ENCODE measurements at places on chromosomes 4 and X. TPM values are rescaled to one million over a fixed set of nuclear protein-coding genes. Genes with fewer than 3 reads are reported as not detected.

- no peak for DNase-seq
These were observed 40.8 kb upstream of the GRPEL1 start for GRCh38 chr4:7108660-7109059.

The HSD17B10 gene
- total RNA-seq, result 32.6 TPM

The UNC5C gene
- not detected for total RNA-seq

DNA sequence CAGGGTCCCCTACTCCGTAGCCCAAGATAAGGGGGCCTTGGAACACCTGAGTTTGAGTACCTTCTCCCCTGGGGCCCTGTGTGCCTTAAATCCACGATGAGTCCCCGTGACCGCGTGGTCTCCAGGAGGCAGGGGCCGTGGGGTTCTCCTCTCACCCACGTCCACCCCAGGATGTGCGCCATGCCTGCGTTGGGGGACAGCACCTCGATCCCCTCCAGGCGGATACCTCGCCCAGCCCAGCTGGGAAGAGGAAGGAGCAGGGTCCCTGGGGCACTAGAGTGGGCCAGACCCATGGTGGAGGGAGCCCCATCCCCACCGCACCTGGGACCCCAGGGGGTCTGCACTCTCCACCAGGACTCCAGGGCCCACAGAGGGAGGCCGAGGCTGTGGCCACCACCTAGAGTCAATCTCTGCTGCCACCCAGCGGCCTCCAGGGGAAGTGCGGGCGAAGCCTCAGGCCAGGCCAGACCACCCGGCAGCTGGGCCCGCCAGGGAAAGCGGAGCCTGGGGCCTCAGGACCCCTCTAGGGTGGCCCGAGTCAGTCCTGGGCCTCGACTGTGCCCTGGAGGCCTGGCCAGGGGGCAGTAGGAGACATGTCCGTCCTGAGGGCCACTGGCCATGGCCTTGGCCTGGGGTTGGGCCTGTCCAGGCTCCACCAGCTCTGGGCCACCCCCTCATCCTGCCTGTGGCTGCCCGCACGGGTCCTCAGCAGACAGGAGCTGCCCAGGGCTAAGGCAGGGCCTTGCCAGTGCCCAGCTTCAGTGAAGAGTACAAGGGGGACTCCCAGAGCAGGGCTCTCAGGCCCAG is 55.0 kb downstream of the FAM53A start:
- DNase-seq, result peak; percentile 46

GRCh38 chr4:37415845-37416369 is 171.4 kb downstream of the NWD2 start:
- DNase-seq, result no peak

GRCh38 chr4:168744021-168744420 is 247.2 kb downstream of the PALLD start:
- no peak for DNase-seq

The GAB3 gene
- 15.6 TPM for total RNA-seq

The USP46 gene
- 25.7 TPM for total RNA-seq

The PLK4 gene
- 1.1 TPM for total RNA-seq

The PAGE1 gene
- not detected for total RNA-seq

DNA sequence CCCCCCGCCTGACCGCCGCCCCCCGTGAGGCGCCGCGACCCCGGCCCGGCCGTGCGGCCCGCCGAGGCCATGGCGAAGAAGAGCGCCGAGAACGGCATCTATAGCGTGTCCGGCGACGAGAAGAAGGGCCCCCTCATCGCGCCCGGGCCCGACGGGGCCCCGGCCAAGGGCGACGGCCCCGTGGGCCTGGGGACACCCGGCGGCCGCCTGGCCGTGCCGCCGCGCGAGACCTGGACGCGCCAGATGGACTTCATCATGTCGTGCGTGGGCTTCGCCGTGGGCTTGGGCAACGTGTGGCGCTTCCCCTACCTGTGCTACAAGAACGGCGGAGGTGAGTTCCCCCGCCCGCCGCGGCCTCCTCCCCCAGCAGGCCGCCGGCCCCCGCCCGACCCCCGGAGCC is 780 bp downstream of the SLC6A8 start:
- no peak for DNase-seq

The ENAM gene
- total RNA-seq, result not detected

DNA sequence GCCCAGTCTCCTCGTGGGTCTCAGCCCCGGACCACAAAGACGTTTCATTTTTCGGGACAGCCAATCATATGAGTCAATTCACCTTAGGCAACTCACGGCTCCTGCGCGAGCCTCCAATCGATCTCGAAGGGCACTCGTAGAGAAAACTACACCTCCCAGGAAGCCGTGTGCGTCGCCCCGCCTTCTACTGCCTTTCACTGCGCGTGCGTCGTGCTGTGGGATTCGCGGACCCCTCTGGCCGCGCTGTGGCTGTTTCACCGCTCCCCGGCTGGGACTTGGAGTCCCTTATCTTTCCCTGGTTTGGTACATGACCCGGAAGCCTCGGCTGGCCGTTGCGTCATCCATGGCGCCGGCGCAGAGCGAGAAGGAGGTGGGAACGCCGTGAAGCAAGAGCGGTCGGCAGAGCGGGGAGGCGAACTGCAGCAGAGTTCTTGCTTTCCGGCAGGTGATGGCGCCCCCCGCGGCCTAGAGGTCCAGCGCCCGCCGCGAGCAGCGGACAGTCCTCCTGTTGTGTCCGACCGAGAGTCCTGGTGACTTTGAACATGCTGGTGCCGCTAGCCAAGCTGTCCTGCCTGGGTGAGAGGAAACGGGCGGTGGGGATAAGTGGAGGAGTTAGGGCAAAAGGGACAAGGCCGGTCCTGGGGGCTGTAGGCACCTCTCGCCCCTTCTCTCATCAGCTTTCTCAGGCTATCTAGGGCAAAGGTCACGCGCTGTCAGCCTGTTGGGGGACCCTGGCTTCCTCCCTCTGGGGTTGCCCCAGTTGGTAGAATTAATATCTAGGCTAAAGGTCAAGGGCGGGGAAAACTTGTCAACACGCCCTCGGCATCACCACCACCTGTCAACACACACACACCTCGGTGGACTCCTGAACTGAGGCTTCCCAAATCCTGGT is at the start of gene ETFDH:
Gene ETFDH (plus strand): TSS at position 382 of the 892 bp plus-strand sequence. CDS start 161 bp downstream, at position 543.
- DNase-seq, result peak; percentile 98

DNA sequence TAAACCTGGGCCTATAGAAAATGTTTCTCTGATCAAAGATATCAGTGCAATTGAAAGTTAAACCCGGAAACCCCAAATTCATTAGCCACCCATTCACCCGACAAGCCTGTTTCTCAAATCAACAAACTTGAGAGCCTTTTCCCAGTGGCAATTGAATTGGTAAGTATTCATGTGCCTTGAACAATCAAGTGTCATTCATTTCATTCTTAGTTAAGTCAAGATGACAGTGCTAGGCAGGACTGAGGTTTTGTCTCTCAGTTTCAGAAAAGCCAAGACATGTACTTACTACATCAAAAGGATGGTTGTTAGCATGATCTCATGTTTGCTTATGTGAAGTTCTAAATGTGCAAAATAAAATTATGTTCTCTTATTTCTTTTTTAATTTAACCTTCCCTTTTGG is 32.3 kb downstream of the CC2D2A start:
- DNase-seq, result no peak

DNA sequence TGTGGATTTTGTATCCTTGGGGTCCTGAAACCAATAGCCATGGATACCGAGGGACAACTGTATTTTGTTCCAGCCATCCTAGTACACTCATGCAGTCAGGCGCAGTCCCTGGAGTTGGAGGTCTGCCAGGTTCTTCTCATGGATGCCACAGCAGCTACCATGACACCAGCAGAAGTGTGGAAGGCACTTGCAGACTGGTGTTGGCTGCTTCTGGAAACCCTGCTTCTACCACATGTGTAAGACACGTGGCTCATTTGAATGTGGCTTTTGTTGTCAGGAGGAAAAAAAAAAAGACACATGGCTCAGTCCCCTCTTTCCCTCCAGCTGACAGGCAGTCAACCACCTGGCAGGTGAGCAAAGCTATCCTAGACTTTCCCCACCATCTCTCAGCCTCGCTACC is 19.4 kb downstream of the DRD5 start:
- DNase-seq, result no peak

- no peak for DNase-seq
These were observed 324.7 kb downstream of the LDB2 start for GRCh38 chr4:16573739-16574138.

The MAGEC2 gene
- not detected for total RNA-seq

GRCh38 chr4:113566015-113566795 is 195.3 kb downstream of the CAMK2D start:
- no peak for DNase-seq

The SMIM43 gene
- total RNA-seq, result not detected

The GRPEL1 gene
- total RNA-seq, result 36.0 TPM

The CNGA1 gene
- not detected for total RNA-seq

The ADD1 gene
- total RNA-seq, result 289 TPM

- DNase-seq, result no peak
These were observed 3.1 kb downstream of the POU3F4 start for GRCh38 chrX:83511208-83511607.

DNA sequence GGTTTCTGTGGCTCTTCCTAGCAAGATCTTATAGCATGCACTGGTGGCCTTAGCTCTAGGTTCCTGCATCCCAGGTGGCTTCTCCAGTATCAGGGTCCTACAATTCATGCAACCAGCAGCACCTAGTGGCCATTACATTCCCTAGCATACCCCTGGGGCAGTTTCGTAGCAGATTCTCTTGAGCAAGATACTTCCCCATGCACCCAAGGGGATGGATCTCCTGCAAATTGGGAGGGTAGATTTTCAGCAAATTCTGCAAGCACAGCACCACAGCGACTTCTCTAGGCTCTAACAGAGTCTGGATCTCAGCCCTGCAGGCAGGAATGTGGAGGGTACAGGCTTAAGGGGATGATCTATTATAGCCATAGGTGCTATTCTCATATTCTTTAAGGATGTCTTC is 13.1 kb upstream of the SLC9B1 start:
- no peak for DNase-seq

The FGFBP1 gene
- not detected for total RNA-seq

- DNase-seq, result no peak
These were observed 235.1 kb downstream of the USP46 start for GRCh38 chr4:52423967-52424366.

DNA sequence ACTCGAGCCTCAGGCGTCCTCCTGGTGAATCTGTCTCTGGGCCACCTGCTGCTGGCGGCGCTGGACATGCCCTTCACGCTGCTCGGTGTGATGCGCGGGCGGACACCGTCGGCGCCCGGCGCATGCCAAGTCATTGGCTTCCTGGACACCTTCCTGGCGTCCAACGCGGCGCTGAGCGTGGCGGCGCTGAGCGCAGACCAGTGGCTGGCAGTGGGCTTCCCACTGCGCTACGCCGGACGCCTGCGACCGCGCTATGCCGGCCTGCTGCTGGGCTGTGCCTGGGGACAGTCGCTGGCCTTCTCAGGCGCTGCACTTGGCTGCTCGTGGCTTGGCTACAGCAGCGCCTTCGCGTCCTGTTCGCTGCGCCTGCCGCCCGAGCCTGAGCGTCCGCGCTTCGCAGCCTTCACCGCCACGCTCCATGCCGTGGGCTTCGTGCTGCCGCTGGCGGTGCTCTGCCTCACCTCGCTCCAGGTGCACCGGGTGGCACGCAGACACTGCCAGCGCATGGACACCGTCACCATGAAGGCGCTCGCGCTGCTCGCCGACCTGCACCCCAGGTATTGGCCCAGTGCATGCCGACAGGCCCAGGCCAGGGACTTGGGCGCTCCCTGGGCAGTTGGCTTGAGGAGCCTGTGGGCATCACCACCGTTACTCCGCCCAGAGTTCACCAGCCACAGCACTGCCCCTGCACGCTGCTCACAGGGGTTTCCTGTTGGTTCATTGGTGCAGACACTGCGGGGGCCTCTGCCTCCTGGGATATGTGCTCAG is 1.1 kb downstream of the GPR78 start:
- DNase-seq, result no peak

GRCh38 chr4:153573881-153574802 is 108.0 kb downstream of the TMEM131L start:
- DNase-seq, result peak; percentile 59

DNA sequence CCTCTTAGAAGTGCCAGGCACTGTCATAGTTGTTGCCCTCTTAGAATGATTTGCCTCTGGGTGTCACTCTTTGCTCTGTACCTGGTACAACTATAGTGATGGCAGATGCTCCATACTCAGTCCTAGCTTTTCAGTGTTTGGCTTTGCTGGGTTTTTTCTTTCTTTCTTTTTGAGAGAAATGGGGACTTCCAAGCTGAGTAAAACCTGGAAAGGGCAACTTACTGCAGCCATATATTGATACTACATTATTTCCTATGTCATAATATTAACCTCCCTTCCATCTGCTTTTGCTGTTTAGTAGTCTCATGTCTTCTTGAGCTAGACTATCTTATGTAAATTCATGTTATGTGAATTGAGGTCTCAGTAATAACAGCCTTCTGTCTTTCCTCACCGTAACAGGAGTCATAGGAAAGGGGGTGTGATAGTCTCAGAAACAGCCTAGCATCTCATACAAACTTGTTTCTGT is 49.0 kb downstream of the NIPAL1 start:
- no peak for DNase-seq

GRCh38 chr4:113901994-113902787 is 77.3 kb downstream of the ARSJ start:
- peak; percentile 85 for DNase-seq

DNA sequence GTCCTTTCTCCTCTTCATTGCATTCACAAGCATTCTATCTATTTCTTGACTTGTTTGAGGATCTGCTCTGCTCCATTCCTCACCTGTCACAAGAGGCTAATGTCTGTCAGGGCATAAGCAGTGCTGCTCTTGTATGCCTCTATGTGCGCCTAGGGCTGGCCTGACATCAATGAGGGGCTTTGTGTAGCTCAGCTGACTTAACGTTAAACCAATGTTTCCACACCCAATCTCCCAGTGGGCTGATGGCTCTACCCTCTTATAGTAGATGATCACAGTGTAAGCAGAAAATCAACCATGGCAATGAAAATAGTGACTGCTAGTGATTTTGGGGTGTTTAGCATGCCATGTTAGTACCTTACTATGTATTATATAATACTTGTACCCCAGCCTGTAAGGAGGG is 139.0 kb downstream of the UNC5C start:
- DNase-seq, result no peak

- DNase-seq, result no peak
These were observed 2.9 kb upstream of the RBBP7 start for GRCh38 chrX:16873106-16873505.

DNA sequence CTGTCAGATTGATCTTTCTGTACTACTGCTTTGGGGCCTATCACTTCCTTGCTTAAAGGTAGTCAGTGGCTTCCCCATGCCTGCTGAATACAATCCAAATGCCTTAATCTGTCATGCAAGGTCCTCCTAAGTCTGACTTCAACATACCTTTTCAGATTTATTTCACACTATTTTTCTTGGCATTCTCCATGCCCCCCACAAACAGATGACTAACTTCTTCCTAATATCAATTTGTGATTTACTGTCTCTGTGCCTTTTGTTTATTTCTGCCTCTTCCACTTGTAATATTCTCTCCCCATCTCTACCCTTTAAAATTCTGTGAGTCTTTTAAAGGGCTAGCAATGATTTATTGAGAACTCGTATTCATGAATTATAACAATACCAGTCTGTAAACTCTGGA is 41.8 kb downstream of the OCRL start:
- DNase-seq, result no peak

GRCh38 chrX:7073336-7073735 is 74.2 kb upstream of the STS start:
- no peak for DNase-seq
